ENCODE measurements at places on chromosomes 5 and 9.

DNA sequence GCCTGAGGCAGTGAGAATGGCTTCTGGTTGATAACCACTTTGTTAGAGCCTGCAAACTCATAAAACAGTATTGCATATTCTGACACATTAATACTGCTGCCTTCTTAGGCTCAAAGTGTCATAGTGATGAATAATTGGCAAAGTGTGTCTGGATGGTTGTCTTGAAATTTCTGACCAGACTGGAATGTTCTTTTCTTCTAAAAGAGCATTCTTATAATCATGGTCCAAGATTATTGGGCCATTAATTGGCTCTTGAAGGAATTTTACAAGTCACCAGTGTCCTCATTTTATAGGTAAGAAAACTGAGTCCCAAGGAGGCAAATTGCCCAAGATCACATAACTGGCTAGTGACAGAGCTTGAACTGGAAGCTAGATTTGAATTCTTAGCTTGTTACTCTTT is 111.7 kb downstream of the PCSK1 start:
- no peak for DNase-seq

DNA sequence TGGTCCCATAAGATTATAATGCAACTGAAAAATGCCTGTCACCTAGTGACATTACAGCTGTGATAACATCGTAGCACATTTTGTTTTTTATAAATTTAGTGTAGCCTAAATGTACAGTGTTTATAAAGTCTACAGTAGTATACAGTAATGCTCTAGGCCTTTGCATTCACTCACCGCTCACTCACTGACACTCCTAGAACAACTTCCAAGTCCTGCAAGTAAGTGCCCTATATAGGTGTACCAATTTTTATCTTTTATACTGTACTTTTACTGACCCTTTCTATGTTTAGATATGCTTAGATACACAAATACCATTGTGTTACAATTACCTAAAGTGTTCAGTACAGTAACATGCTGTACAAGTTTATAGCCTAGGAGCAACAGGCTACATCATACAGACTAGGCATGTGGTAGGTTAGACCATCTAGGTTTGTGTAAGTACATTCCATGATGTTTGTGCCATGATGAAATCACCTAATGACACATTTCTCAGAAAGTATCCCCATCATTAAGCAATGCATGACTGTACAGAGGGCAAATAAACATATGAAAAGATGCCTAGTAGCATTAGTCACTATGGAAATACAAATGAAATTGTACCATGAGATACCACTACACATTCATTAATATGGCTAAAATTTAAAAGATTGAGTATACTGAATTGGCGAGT is 127.6 kb downstream of the TRPM6 start:
- DNase-seq: peak; percentile 92

GRCh38 chr9:93940951-93941350 is 14.2 kb downstream of the BARX1 start:
- DNase-seq: no peak

DNA sequence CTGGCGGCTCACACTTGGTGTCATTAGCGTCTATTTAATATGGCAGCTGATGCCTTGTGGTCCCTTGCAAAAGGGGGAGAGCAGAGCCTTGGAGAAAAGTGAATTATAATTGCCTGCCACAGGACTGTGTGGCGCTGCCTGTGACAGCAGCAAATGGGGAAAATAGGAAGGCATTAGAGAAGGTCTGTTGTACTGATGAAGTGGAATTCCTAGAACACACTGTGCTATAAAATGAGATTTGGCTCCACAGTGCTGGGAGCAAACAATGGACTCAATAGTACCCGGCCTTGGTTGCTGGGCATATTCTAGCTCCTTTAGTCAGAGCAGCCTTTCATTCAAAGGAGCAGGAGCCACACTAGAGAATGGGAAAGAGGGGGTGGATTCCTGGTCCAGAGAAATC is 21.3 kb downstream of the SEMA6A start:
- no peak for DNase-seq

GRCh38 chr9:91771027-91771426 is 179.0 kb downstream of the ROR2 start:
- peak; percentile 74 for DNase-seq

DNA sequence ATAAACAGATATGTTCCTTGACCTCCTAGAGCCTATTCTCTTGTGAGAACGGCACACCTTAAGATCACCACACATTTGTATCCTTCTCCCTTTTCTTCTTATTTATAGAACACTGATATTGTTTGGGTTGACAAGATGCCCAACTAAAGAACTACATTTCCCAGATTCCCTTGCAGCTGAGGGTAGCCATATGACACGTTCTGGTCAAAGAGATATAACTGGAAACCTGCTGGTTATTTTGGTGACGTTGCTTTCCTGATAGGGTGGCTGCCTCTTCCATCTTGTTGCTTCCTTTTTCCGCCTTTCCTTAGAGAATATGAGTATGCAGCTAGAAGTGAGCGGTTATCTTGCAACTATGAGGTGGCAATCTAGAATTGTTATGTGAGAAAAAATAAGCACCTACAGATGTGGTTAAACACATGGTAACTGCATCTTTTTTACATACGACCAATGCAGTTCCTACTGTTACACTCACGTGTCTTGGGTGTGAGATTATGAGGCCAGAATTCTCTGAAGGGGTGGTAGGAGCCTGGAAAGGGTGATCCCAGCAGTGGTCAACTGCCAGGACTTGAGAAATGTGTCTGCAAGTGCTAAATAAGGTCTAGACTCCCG is 72.9 kb downstream of the SEC61B start:
- DNase-seq: no peak

GRCh38 chr9:71908825-71909224 is 2.2 kb downstream of the ABHD17B start:
- DNase-seq: no peak

GRCh38 chr9:110517483-110517882 is 62.1 kb downstream of the SVEP1 start:
- no peak for DNase-seq

GRCh38 chr5:127308945-127309344 is 18.3 kb downstream of the MEGF10 start:
- DNase-seq: no peak

DNA sequence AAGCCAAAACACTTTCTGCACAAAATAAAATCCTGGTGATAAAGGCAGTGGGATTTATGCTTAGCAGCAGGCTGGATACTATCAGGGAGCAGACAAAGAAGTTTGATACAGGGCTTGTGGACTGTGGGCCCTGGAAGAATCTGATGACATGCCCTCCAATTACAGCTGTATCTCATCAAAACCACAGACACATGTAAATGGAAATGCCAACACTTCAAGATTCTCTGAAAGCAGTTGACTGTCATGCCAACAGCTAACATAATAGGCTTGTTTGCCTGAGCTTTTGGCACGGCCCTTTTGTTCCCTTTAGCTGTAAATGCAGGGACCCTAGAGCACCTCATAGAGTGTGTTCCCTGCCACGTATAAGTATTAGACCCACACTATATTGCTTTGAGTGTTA is 114.4 kb downstream of the STK32A start:
- DNase-seq: no peak

DNA sequence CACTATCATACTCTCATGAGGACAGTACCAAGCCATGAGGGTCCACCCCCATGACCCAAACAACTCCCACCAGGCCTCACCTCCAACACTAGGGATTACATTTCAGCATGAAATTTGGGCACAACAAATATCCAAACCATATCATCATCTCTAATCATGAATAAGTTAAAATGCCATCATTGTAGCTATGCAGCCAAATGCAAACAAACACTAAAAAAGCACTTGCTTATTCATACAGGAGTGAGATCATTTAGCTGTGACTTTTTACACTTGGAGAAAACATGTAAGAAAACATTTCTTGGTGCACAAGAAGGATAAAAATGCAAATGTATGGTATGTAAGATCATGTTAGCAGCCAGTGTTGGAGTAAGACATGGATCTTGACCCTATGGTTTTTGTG is 24.2 kb downstream of the BAAT start:
- no peak for DNase-seq

GRCh38 chr5:102119252-102119651 is 176.8 kb downstream of the SLCO4C1 start:
- DNase-seq: no peak

- DNase-seq: no peak
Measured at GRCh38 chr5:180160789-180161188, 48.2 kb downstream of the RASGEF1C start.

DNA sequence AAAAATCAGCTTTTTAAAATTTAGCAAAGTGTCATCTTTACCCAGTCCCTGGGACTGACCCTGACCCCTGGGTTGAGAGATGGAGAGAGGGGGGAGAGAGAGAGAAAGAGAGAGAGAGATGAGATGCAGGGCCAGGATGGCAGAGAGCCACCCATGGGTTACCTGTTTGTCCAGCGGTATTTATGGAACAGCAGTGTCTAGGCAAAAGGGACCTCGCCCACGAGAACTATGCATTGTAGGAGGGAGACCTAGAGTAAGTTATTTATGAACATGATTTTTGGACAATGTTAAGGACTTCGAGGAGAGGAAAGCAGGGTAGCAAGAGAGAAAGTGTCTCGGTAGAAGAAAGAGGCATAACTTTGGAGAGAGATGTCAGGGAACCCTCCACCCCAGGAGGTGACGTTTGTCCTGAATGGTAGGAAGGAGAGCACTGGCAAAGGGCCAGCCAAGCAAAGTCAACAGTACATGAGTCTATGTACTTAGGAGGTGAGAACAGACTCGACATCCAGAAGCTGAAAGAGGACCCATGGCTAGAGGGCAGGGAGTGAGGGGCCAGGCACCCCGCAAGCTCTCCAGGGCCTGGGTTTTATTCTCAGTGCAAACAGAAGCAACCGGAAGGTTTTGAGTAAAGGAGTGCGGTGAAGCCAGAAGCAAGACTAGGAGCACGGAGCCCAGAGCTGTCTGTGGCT is 30.5 kb upstream of the MSX2 start:
- DNase-seq: no peak

- DNase-seq: no peak
Measured at GRCh38 chr5:157282150-157282549, 16.2 kb downstream of the CYFIP2 start.

GRCh38 chr5:493119-493701 is 31.0 kb downstream of the SLC9A3 start:
- no peak for DNase-seq

DNA sequence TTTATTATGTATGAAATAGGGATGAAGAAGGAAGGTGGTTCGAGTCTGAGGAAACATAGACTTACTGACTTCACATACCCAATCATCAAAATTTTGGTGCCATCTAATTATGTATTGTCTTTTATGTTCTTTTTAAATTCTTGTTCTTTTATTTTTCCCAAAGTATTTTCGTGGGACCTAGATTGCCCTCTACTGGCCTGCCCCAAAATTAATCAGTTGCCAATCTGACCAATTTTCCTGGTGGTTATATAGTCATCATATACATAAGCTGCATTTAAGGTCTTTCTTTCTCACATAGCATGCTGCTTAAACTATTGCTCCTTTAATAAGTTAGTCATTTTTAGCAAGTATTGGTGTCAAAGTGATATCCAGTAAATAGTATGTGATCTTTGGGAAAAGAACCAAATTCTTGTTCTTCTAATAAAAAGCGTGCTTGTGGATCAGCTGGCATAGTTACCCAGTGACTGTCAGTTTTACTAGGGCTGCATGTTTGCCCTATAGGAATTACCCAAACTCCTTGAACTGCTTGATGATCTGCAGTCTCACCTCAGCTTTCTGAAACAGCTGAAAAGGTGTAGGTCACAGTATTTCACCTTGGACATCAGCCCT is 223.5 kb downstream of the SH3GL2 start:
- no peak for DNase-seq

DNA sequence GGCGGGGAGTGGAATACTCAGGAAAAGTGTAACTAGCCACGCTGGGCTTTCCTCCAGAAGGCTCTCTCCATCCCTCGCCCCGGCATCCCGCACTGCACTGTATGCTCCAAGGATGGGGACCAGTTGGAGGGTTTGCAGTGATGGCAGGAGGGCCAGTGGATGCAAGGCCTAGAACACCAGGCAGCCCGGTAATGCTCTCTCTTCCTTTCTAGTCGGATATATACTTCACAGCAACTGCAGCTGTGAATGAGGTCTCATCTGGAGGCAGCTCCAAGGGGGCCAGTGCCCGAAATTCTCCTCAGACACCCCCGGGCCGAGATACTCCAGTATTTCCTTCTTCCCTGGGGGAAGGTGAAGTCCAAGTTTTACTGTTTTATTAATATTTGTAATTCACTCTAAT is 10.0 kb upstream of the SLC2A8 start:
- DNase-seq: no peak

DNA sequence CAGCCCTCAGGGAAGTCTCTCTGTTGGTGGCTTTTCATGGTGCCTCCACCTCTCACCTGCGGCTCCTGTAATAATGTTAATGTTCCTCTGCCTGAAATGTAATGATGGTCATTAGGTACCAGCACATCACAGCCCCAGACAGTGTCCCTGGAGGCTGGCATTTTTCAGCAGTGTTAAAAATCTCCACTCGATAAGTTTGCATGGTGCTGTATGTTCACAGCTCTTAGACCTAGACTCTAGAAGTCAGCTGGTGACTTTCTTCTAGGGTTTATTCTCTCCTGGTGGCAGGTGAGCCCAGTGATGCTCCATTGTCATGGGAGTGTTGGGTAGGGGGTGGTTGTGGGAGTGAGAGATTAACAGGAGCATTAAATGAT is 53.1 kb downstream of the GPR107 start:
- no peak for DNase-seq

DNA sequence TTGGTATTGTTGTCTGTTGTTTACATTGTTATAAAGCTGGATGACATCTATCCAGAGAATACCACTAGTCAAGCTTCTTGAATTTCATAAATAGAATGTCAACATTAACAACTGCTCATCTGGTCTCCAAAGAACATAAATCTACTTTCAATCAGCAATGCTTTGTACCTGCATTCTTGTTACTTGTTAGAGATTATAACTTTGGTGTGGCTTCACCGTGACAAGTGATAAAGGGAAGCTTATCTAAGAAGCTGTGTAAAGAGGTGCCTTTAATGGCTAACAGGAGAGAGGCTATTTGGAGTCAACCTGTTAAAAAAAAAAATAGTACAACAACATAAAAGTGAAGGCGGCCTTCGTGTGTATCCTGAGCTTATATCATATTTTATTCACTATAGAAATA is 41.8 kb downstream of the MUSK start:
- no peak for DNase-seq

DNA sequence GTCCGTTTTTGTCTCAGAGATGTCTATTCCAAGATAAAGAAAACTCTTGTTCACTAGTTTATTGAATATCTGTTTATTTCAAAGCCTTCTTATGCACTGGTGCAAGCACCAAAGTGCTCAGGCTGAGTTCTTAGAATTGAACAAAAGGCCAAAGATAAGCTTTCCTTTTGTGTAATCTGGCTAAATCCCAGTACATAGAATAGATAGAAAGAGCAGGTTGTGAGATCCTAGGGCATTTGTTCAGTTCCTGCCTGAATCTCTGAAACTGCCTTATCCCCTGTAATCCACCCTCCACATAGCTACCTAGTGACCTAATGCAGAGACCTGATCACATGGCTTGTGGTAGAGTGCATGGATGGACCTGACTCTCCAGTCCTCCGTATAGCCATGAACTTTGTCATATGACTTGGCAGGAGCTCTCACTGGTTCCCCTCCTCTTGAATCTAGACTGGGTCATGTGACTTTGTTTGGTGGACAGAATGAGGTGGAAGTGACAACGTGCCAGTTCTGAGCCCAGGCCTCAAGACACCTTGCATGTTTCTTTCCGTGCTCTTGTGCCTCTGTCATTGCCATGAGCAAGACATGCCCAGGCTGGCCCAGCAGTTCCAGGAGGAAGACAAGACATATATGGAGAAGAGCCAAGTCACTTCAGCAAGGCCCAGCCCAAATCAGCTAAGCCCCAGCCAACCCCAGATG is 139.3 kb upstream of the SHB start:
- no peak for DNase-seq

- no peak for DNase-seq
Measured at GRCh38 chr9:121696930-121697329, 45.5 kb downstream of the DAB2IP start.

- no peak for DNase-seq
Measured at GRCh38 chr9:70979966-70980365, 141.5 kb downstream of the TRPM3 start.
